ENCODE measurements at places on chromosomes 12 and 14. TPM values are rescaled to one million over a fixed set of nuclear protein-coding genes. Genes with fewer than 3 reads are reported as not detected.

Gene GNG2
- total RNA-seq, result 3.0 TPM

Gene TCHP
- 16.0 TPM for total RNA-seq

Gene PTPRB
- total RNA-seq, result 0.65 TPM

Gene CLEC1A
- not detected for total RNA-seq

Gene CREBL2
- 19.0 TPM for total RNA-seq

Gene CCDC196
- not detected for total RNA-seq

Gene DPY19L2
- 1.4 TPM for total RNA-seq

Gene SLC10A1
- not detected for total RNA-seq

Gene ZNF268
- 9.2 TPM for total RNA-seq

Gene DNAJC22
- total RNA-seq, result 22.4 TPM

Gene FOXG1
- total RNA-seq, result 0.19 TPM

Gene CELA1
- not detected for total RNA-seq

Gene SLCO1B1
- total RNA-seq, result 0.28 TPM

Gene IFNG-AS1
- not detected for total RNA-seq

Gene ZC2HC1C
- 6.0 TPM for total RNA-seq

Gene CISTR
- not detected for total RNA-seq

Gene LMNTD1
- total RNA-seq, result not detected

Gene DCN
- total RNA-seq, result 0.22 TPM

Gene CCDC88C
- total RNA-seq, result 5.7 TPM

Gene REP15
- 0.30 TPM for total RNA-seq

Gene PTPRO
- total RNA-seq, result 0.05 TPM

Gene KRT5
- 0.62 TPM for total RNA-seq

Gene RAPGEF3
- total RNA-seq, result 0.61 TPM

Gene ST8SIA1
- total RNA-seq, result not detected

Gene ADGRD1
- total RNA-seq, result 0.68 TPM

Gene FAM222A
- 4.6 TPM for total RNA-seq

Gene KERA
- not detected for total RNA-seq

Gene SVOP
- total RNA-seq, result not detected

Gene SPIC
- total RNA-seq, result not detected

Gene SERPINA1
- total RNA-seq, result 1.1 TPM

Gene RND1
- 3.1 TPM for total RNA-seq

Gene CEBPE
- total RNA-seq, result not detected

Gene APOLD1
- 0.58 TPM for total RNA-seq

Gene KLHL42
- total RNA-seq, result 17.9 TPM

Gene YAF2
- total RNA-seq, result 17.4 TPM

Gene GALNT16
- 3.0 TPM for total RNA-seq

Gene CCDC38
- 0.09 TPM for total RNA-seq

Gene CACNA2D4
- not detected for total RNA-seq

Gene PRPH
- 2.1 TPM for total RNA-seq

Gene CDKN1B
- 16.7 TPM for total RNA-seq

Gene ARID2
- 8.5 TPM for total RNA-seq

Gene KRT3
- total RNA-seq, result 0.06 TPM

Gene TMTC2
- total RNA-seq, result 0.91 TPM

Gene GNB3
- total RNA-seq, result 1.1 TPM

Gene C12orf60
- total RNA-seq, result 1.7 TPM

Gene BIN2
- total RNA-seq, result 0.08 TPM

Gene TMEM30B
- total RNA-seq, result 0.25 TPM

Gene BMP4
- total RNA-seq, result 2.5 TPM

Gene TPH2
- total RNA-seq, result not detected

Gene KRT72
- total RNA-seq, result not detected

Gene RPS29
- 4,748 TPM for total RNA-seq

Gene ZNF84
- total RNA-seq, result 14.1 TPM

Gene KRT6B
- 0.07 TPM for total RNA-seq

Gene COA8
- 46.4 TPM for total RNA-seq

Gene ZDHHC22
- total RNA-seq, result 0.29 TPM

Gene AQP6
- total RNA-seq, result not detected

Gene INSM2
- total RNA-seq, result 0.05 TPM
